ENCODE measurements at places on chromosomes 5 and 9. TPM values are rescaled to one million over a fixed set of nuclear protein-coding genes. Genes with fewer than 3 reads are reported as not detected.

Gene FPGS
- 77.7 TPM for total RNA-seq

Gene ZDHHC21
- 9.3 TPM for total RNA-seq

Gene IFNK
- not detected for total RNA-seq

Gene ENTREP1
- total RNA-seq: under 0.01 TPM

Gene RGP1
- total RNA-seq: 17.7 TPM

Gene ZDHHC11
- 0.64 TPM for total RNA-seq

Gene F2RL1
- total RNA-seq: 26.3 TPM

Gene ADRA1B
- 0.43 TPM for total RNA-seq

Gene ORM2
- not detected for total RNA-seq

Gene ACTBL2
- 0.97 TPM for total RNA-seq

Gene TAF11L10
- not detected for total RNA-seq

Gene FREM1
- 0.32 TPM for total RNA-seq

Gene PFN3
- not detected for total RNA-seq

Gene PTCD2
- 7.7 TPM for total RNA-seq

Gene CD14
- 0.97 TPM for total RNA-seq

Gene RFK
- total RNA-seq: 20.9 TPM

Gene CLIC3
- total RNA-seq: 43.2 TPM
